AG04450 (cell line): ENCODE measurements at places on chromosomes 5 and 9. TPM values are rescaled to one million over a fixed set of nuclear protein-coding genes. Genes with fewer than 3 reads are reported as not detected.

DNA sequence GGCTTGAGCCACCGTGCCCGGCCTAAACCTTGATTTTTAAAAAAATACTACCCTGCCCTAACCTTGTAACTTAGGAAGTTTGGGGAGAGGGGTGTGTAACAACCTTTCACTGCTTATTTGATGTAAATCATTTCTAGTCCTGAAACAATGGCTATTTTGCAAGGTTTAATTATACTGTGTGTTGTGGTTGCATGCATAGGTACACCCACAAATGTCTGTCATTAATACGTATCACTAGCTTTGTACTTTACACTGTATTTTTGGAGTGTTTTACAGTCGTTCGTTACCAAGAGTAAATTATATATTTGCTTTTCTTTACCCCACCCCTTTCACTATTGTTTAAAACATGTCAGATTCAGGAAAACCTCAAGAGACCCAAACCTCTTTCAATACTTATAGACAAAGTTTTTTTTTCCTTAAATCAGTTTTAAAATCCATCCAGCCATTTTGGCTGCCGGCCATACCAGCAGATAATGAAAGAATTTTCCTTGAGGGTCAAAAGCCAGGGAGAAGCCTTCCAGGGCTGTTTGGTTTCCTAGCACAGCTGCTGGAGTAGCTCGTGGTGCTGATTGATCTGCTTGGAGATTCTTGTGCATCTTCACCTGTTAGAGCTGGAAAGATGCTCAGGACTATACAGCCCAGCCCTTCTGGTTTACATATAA, 50.7 kb downstream of the DOCK8 start:
- no peak for DNase-seq

GRCh38 chr9:76810377-76810957, 46.2 kb downstream of the PCA3 start:
- DNase-seq, result peak; percentile 38

DNA sequence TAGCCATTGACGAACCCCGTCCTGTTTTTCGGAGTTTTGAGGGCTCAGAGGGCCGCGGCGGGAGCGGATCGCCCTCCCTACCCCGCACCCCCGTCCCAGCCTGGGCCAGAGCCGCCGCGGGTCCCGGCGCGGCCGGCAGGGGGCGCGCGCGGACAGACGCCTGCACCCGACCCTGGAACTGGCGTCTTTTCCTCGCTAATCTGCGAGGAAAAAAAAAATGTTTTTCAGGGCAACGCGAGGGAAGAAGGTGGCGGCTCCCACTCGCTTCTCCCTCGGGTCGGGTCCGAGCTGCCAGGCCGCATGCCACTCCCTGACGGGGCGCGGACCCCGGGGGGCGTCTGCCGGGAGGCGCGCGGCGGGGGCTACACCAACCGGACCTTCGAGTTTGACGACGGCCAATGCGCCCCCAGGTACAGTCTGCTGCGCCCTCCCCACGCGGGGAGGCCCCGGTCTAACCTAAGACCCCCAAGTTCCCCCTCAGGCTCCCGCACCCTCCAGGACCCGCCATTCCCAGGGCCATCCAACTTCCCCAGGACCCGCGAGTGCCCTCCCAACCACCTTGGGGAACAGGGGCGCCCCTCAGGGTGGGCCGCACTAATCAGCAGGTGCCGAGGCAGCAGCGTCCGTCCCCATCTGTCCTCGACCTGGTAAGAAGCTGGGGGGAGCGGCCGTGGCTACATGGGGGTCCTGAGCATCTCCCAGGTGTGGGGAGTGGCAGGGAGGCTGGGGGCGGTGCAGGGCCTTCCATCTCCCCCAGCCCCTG, at the start of gene KCNT1:
TSS of gene KCNT1 (plus strand) at position 227 of the 763 bp plus-strand sequence. CDS start at position 301, 74 bp downstream.
- no peak for DNase-seq

DNA sequence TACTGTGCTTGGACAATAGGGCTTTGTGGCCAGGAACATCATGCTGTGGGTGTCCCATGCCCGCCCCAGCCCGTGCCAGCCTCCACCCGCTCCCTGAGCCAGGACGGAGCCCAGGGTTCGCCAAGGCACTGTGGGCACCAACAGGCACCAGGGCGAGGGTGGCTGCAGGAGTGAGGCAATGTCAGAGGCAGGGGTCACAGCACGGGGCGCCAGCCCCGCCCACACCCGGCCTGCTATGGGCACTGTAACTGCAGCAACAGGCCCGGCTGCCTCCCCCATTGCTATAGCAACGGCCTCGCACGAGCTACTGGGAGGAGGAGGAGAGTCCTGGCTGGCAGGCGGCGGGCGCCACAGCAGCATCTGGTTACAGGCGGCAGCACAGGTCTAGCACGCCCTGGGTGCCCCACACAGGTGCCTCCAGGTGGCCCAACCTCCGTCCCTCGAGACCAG, 2.5 kb downstream of the ABCA2 start:
- DNase-seq, result no peak

DNA sequence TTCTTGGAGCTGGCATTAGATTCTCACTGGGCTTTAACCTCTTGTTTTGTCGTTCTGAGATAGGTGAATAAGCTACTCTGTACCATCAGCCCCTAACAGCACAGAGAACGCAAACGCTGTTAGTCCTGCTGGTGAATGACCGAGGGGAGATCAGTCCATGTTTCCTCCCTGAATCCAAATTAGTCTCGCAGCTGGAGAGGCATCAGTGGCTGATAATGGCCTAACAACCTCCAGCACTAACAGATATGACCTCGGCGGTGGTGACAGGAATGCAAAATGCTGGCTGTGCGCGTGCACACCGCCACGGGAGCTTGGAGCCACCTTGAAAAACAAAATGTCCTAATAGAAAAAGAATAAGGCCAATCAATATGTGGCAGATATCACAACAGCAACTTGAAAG, 77.6 kb upstream of the IRX1 start:
- DNase-seq, result no peak

Gene SLC25A2
- polyA plus RNA-seq, result not detected in 2 replicates

DNA sequence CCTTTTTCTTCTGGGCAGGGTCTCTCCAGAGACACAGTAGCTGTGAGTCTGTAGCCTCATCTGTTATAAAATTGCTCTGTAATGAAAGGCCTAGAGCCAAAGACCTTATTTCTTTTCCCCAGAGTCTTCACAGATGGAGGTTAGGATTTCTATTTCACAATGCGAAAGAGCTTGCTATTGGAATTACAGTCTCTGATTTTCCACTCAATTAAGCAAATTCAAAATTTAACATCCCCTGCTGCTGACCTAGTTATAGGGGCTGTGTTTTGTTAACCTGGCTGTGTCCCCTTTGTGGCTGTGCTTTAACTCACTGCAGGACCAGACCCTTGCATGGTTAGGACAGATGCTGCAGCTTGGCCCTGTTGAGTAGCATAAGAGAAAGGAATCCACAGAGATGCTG, 190.3 kb upstream of the NMUR2 start:
- DNase-seq, result no peak

- DNase-seq, result peak; percentile 94
Measured at GRCh38 chr9:6681147-6681956, 35.8 kb upstream of the GLDC start.

Gene FPGS
- polyA plus RNA-seq, result 24.8 and 34.6 TPM in 2 replicates

Gene EGFL7
- 3.9 and 6.1 TPM in 2 replicates for polyA plus RNA-seq

DNA sequence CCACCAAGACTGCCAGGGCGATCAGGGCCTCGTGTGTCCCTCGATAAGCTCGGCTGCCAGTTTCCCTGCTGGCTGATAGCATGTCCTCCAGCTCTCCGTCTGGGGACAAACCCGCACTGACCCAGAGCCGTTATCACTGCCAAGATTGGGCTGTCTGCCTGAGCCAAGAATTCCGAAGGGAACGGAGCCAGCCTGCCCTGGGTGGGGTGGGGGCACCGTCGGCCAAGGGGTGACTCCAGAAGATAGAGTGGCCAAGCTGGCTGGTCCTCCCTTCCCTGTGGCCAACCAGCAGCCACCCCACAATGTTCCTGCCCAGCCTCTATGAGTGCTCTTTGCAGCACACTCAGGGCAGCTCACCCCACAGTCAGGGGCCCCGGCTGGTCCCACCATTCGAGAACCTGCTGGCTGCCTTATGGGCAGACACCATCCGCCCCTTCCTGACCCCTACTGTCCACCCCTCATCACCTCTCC, 29.4 kb downstream of the HRH2 start:
- DNase-seq, result no peak

DNA sequence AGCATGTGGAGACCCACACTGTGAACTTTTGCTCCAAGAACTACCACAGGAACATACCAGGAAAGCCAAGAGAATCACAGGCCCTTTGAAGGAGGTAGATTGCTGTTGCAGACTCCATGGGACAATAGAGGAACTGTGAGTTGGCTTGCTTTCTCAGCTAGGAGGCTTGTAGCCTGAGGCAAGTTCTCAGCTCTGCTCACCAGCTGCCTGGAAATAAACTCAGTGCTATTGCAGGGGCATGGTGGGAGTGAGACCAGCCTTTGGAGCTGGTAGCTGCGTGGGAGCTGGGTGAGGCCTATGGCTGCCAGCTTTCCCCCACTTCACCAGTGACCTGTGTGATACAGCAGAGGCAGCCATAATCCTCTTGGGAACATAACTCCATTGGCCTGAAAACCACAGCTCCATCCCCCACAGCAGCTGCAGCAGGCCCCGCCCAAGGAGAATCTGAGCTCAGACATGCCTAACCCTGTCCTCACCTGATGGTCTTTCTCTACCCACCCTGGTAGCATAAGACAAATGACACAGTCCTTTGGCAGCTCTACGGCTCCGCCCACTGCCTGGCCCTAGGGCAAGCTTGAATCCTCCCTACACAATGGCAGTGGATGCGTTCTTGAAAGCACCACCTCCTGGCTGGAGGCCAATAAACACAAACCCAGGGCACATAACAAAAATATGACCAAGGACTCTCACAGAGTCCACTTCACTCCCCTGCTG, 389.5 kb downstream of the KIF4B start:
- DNase-seq, result no peak

GRCh38 chr5:140118302-140118936, 4.5 kb downstream of the PURA start:
- DNase-seq, result no peak

Gene ASS1
- 99.5 and 115 TPM in 2 replicates for polyA plus RNA-seq

GRCh38 chr5:35152733-35153132, 77.6 kb downstream of the PRLR start:
- DNase-seq, result no peak

GRCh38 chr5:67879620-67880510, 335.7 kb upstream of the PIK3R1 start:
- no peak for DNase-seq

DNA sequence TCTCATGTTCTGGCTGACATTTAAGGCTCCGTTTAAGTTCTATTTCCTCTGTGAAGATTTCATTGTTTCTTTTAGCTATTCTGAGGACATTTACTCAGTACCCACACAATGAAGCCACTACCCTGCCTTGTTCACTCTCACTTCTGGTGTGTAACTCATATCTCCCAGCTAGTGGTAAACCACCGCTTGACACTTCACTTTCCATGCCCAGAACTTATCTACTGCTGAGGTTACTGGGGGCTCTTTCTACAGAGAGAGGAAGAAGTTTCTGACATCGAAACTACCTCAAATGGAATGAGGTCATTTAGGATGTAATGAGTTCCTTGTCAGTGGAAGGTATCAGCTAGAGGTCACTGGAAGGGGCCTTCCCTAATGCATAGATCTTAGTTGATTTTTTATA, 501.5 kb downstream of the DMAC1 start:
- no peak for DNase-seq

Gene SLC1A1
- 0.45 and 0.55 TPM in 2 replicates for polyA plus RNA-seq

DNA sequence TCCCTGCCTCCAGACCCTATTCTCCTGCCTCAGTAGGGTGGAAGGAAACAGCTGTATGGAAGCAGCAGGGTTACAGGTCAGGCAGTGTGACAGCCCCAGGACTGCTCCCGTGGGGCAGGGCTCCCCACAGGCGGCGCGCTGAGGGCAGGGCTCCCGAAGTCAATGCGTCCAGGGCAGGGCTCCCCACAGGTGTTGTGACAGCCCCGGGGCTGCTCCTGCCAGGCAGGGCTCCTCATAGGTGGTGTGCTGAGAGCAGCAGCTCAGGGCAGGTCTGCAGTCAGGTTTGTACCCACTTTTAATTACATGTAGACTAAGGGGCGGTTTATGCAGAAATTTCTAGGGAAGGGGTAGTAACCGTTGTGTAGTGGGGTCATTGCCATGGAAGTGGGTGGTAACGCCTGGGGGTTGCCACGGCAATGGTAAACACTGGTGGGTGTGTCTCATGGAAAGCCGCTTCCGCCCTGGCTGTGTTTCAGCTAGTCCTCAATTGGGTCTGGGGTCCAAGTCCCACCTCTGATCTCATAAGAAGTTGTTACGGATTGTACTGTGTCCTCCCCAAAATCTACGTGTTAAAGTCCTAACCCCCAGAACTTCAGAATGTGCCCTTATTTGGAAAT, 16.7 kb upstream of the TERT start:
- DNase-seq, result no peak

DNA sequence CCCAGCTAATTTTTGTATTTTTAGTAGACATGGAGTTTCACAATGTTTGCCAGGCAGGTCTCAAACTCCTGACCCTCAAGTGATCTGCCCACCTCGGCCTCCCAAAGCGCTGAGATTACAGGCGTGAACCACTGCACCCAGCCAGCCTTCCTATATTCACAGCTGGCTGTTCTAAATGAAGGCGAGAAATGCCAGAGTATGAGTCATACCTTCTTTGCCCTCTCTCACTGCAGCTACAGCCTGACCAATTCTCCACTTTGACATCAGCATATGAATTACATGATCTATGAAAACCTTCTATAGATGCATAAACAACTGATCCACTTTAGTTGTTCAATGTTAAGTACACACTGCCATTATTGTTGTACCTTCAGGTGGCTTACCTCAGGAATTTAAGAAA, 14.5 kb downstream of the APTX start:
- no peak for DNase-seq

DNA sequence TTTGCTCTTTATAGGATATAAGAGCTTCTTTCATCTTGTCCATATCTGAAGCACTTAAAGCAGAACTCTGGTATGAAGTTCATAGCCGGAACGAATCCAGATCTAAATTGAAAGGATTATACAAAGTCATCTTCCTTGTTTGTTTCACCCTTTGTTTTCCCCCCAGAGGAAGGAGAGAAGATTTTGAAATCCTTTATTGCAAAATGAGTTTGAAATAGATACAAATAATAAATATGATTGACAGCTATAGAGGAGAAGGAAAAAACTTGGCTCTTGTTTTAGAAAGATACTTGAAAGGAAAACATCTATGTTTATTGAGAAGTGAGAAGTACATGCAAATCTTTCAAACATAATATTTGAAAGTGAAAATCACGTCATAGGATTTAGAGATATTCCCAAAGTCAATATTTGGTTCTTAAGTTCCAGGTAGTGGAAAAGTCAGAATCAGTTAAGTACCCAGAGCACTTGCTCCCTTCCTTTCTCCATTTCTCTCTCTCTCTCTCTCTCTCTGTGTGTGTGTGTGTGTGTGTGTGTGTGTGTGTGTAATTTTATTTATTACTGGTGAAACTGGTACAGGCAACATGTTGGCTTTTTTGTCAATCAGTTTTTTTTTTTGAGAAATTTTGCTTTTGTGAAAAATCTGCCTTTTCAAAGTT, 27.2 kb downstream of the PAM start:
- no peak for DNase-seq
